ENCODE measurements at places on chromosomes 2 and 18. TPM values are rescaled to one million over a fixed set of nuclear protein-coding genes. Genes with fewer than 3 reads are reported as not detected.
A peak's percentile ranks its signal among the peaks of the same experiment; 100 is the strongest.

GRCh38 chr2:9256570-9257043, 50.0 kb downstream of the ASAP2 start:
- no peak overlapping the region for H3K27ac ChIP-seq
- H3K36me3 ChIP-seq: no peaks in the 10 kb centered on the region
- H3K4me3 ChIP-seq: no peak overlapping the region
- no peaks in the 10 kb centered on the region for H3K27me3 ChIP-seq

GRCh38 chr2:231159306-231159705, 34.5 kb upstream of the HTR2B start:
- H3K27ac ChIP-seq: no peak overlapping the region
- H3K27me3 ChIP-seq: no peaks in the 10 kb centered on the region
- DNase-seq: no peak
- no peak overlapping the region for H3K4me3 ChIP-seq
- H3K36me3 ChIP-seq: peaks cover 4% of the 10 kb centered on the region

DNA sequence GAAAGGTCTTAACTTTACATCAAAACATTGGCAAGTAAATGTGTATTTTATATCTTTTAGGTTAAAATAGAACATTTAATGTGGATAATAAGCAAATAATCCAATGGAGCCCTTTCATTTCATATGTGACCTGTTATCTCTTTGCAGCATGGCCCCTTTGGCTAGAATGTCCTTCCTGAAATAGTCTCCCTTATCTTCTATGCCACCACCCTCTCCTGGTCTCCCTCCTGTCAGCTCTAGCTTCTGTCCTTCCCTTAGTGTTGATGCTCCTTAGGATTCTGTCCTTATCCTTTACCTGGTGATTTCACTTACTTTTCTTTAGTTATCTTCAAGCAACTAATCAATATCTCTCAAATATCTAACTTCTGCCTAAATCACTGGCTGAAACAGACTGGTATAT, 87.1 kb upstream of the TFCP2L1 start:
- peaks cover 3% of the 10 kb centered on the region for H3K36me3 ChIP-seq
- no peaks in the 10 kb centered on the region for H3K4me1 ChIP-seq
- H3K27ac ChIP-seq: no peak overlapping the region
- H3K27me3 ChIP-seq: no peaks in the 10 kb centered on the region

- peak; percentile 79 for DNase-seq
- no peaks in the 10 kb centered on the region for H3K36me3 ChIP-seq
- H3K27me3 ChIP-seq: no peaks in the 10 kb centered on the region
- H3K4me1 ChIP-seq: peaks cover 63% of the 10 kb centered on the region
Observed at GRCh38 chr2:201127570-201127969, 11.6 kb downstream of the CFLAR start.

DNA sequence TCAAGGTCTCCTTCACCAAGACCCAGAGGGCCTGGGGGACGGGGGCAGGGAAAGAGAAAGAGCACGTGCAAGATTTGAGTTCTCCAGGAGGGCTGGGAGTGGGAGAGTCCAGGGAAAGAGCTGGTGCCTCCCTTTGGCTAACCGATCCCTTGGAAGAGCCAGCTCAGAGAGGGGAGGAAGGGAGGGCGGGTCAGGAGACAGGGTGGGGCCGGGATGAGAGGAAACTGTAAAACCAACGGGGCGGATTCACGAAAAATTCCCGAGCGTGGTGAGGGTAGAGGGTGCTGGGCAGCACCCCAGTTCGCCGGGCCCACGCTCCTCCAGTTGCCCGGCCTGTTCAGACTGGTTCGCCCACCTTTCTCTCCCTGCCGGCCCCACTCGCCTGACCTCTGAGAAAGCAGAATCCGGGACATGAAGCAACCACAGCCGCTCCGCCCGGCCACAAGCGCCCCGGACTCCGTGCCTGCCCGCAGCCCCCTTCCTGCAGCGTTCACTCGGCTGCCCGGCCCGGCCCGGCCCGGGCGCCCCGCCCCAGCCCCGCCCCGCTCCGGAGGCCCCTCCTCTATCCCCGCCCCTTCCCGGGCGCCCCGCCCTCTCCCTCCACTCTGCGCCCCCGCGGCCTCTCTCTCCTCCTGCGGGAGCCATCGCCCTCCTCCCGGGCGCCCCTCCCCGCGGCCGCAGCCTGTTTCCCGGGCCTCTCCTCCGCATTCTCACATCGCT, 230.9 kb upstream of the SMAD2 start:
- peak; percentile 44 for DNase-seq
- peaks cover 4% of the 10 kb centered on the region for H3K27me3 ChIP-seq
- no peak overlapping the region for H3K27ac ChIP-seq
- peaks cover 5% of the 10 kb centered on the region for H3K4me1 ChIP-seq

DNA sequence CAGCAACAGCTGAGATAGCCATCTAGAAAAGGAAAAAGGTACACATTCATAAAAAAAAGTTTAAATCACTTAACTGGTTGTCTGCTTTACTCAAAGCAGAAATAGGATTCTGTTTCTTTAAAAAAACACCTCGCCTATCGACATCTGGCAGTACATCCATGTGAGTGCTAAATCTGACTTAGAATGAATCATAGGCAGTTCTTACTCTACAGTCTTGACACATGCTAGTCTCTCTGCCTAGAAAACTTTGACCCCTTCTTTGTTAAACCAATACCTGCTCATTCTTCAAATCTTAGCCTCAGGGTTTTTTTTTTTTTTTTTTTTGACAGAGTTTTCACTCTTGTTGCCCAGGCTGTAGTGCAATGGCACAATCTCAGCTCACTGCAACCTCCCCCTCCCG, 37.1 kb upstream of the GPR75 start:
- peaks cover 65% of the 10 kb centered on the region for H3K36me3 ChIP-seq
- no peak overlapping the region for H3K4me3 ChIP-seq
- H3K27ac ChIP-seq: no peak overlapping the region
- H3K4me1 ChIP-seq: no peaks in the 10 kb centered on the region
- H3K27me3 ChIP-seq: no peaks in the 10 kb centered on the region

- H3K27ac ChIP-seq: no peak overlapping the region
- H3K4me1 ChIP-seq: no peaks in the 10 kb centered on the region
- no peaks in the 10 kb centered on the region for H3K36me3 ChIP-seq
- no peak for DNase-seq
- H3K27me3 ChIP-seq: no peaks in the 10 kb centered on the region
Observed at GRCh38 chr2:167411367-167411766, 523.1 kb downstream of the XIRP2 start.

The DNAH7 gene
- 1.2 TPM for total RNA-seq

The DAW1 gene
- 0.75 TPM for total RNA-seq

The CNDP1 gene
- total RNA-seq: 0.31 TPM

The ABCG5 gene
- total RNA-seq: not detected

Data from astrocyte (in vitro differentiated cells and primary cell).